ENCODE measurements at places on chromosomes 5 and 9.

DNA sequence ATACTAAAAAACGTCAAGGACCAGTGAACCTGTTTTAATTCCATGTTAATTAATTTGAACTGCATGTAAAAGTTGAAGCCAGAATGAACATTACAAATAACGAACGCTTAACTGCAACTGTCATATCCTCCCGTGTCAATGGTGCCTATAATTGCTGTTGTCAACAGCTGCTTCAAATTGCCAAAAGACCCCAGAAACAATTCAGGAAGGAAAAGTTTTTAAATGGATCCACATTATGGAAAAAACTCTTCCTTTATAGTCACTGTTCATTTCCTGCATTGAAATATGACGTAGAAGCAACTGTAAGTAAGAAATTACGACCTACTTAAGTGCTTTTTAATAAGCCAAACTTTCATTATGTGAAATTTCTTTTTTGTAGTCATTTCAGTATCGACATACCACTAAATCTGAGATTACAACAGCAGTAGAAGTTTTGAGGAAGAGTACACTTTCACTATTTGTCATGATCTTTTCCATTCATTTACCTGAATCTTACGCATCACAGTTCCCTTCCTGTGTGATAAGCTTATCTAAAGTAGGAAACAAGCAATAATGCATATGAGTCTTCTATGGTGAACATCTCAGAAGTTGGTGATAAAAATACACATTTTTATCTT lies 37.8 kb downstream of the MEF2C start:
- DNase-seq = no peak

- DNase-seq = no peak
These were observed 123.1 kb upstream of the ANKRD55 start for GRCh38 chr5:56356121-56356835.

- DNase-seq = no peak
These were observed 297.0 kb downstream of the SH3GL2 start for GRCh38 chr9:17875886-17876285.

DNA sequence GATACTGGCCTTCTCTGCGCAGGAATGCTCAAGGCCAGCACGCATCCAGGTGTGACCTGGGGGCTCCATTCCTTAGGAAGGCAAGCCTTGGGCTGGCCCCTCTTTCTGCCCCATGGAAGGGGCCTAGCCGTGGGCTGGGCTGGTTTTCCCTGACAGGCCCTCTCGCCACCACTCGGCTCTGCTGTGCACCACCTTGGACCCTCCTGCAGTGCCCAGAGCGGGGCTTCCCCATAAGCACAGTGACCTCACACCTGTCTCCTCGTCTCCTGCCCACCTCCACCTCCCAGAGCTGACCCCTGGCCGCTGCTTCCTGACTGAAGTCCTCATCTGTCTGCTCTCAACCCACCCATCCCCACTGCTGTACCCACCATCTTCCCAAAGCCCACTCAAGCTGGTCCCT lies 21.1 kb downstream of the UNC5A start:
- DNase-seq = no peak

DNA sequence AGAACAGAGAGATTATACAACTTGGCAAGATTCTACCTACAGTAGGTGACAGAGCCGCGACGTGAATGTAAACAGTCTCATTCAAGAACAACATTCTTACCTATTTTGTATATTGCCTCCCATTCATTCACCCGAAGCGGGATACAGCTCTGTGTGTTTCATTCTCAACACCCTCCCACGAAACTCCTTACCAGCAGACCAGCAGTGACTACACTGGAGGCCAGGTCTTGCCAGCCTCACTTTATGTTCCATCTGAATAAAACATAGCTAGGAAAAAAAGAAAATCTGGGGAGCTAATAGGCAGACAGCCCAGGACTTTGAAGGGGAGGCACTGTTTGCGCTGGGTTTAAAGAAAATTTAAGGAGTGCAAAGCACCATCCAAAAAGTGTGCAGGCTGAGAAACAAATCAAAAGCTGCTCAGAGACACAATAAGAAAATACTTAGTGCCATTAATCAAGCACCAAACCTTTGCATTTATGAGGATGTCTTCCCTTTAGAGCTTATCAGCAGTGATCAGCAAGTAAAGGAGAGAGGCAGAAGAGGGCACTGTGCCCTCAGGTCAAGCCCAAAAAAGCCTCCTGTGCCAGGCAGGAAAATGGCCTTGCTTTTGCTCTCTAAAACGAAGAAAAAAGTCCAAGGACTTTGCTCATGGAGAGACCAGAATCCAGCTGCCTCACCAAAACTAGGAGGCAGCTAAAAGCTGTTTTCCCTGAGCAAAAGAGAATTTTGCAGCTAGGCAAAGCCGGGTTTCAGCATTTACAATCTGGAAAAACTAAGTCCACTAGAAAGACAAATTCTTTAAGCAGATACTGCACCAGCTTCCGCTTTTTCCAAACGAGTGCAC lies 295.1 kb downstream of the BNC2 start:
- DNase-seq = no peak

DNA sequence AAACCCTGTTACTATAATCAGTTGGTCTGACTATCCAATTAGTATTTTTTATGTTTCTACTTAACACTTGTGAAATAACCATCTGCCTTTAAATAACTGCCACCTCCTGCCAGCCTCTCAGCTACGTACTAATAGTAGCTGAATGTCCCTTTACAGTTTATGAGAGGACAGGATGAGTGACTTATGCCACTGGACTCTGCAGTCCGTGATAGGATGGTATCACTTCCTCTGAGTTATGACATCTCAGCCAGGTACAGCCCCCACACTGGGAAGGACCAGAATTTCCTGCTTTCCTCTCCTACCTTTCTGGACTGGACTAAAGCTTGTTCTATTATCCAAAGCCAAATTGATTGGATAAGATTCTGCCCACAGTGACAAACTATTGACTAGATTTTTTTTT lies 102.9 kb downstream of the ZFAND5 start:
- no peak for DNase-seq

DNA sequence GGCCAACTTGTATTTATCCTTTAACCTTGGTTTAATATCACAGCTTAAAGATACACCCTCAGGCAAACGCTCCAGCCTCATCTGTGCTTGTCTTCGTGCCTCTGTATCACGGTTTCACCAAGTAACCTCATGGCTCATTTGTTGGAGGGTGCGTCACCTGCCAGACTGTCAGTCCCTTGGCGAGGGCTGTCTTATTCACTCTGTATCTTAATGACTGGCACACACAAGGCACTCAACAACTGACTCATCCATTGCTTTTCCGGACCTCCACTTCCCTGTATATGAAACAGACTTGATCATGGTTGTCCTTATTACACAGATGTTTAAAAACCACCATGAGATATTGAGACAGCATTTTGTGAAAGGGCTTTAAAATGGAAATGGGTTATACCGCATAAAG lies 28.0 kb downstream of the LCP2 start:
- no peak for DNase-seq

- no peak for DNase-seq
These were observed 47.6 kb downstream of the THBS4 start for GRCh38 chr5:80082731-80083100.

- no peak for DNase-seq
These were observed 36.6 kb downstream of the CTNNA1 start for GRCh38 chr5:138789771-138790242.

GRCh38 chr9:122389799-122390481 lies 19.1 kb downstream of the PTGS1 start:
- DNase-seq = no peak

DNA sequence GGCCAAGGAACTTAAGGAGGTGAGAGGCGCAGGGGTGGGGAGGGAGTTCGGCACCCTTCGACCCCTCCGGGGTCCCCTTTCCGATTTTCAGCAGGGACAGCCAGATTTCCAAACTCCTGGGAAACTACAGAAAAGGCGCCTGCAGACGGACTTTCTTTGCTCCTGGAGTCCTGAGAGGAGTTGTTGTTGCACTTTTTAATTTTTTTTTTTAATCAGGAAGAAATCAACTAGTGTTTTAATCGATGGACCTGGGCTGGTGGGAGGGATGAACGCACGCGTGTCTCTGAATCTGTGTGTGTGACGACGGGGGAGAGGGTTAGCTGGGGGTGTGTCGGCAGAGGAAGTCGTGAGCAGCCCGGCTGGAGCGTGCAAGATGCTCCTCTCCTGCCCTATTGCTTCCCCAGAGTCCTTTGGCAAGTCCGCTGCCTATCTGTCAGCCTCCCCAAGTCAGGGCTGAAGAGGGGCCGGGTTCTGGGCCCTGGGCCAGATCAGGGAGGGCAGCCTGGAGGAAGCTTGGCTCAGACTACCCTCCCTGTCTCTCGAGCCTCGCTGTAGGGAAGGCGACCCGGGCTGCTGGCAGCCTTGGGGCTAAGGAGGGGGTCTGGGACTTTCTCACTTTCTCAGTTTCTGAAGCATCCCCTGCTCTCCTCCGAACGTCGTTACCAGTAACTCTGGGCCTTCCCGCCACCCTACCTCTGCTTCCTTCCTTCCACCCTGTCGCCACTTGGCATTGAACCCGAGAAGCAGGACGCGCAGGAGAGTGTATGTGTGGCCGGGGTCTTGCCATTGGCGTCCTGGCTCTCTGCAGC lies 731 bp downstream of the PRR16 start:
- DNase-seq = no peak

- no peak for DNase-seq
These were observed 254.2 kb upstream of the SLC24A2 start for GRCh38 chr9:20043035-20043434.

DNA sequence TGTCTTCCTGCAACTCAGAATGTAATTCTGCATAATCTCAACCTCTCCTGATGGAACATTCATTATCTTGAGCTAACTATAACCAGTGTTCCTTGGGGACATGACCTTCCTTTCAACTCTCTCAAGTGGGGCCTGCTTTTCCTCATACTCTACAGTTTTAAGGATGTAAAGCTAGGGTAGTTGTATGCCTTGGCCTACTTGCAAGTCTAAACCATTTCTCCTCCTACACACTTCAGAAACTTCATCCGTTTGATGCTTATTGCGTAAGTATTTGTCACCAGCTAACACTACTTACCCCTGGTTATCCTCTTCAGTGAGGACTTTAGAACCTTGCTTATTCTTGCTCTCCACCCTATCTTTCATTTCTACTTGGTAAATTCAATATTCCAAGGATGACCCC lies 548.9 kb downstream of the HINT1 start:
- no peak for DNase-seq

DNA sequence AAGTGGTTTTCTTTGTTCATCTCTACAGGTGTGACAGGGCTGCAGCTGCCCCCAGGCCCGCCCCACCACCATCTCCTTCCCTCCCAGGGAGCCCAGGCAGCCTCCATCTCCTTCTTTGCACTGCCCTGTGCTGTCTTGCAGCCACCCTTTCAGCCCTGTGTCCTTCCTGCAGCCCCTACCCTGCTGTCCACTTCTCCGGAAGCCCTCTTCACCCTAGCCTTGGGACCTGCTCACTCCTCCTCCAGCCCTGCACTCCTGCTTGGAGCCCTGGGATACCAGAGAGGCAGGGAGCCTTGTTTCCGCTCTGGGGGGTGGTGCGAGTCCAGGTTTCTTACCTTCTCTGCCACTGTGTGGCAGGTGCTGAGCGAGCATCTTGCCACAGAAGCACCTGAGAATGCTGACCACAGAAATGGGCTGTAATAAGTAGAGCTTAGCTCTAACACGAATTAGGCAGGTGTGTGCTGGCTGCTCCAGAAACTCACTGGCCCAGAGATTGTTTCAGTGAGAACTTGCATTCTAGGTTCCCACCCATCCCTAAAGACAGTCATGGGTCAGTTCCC lies 51.3 kb upstream of the GADD45G start:
- DNase-seq = no peak

DNA sequence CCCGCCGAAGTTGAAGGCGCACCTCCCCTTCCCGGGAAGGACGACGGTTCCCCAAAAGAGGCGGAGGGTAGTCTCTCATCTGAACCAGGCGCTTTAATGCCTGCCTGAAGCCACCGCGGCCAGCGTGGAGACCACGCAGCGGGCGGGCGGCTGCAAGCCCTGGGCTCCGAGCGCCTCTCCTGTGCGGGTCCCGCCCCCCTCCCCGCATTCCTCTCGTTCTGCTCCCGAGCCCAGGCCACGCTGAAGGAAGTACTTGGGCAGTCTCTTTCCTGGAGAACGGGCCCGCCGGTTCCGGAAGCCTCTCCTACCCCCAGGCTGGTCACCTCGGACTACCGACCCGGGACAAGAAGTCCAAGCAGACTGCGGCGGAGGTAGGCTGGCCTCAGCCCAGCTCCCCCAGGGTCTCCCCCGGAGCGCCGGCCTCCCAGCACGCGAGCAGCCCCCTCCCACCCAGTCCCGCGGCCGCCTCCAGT lies 571 bp downstream of the PPIC start:
- DNase-seq = no peak

DNA sequence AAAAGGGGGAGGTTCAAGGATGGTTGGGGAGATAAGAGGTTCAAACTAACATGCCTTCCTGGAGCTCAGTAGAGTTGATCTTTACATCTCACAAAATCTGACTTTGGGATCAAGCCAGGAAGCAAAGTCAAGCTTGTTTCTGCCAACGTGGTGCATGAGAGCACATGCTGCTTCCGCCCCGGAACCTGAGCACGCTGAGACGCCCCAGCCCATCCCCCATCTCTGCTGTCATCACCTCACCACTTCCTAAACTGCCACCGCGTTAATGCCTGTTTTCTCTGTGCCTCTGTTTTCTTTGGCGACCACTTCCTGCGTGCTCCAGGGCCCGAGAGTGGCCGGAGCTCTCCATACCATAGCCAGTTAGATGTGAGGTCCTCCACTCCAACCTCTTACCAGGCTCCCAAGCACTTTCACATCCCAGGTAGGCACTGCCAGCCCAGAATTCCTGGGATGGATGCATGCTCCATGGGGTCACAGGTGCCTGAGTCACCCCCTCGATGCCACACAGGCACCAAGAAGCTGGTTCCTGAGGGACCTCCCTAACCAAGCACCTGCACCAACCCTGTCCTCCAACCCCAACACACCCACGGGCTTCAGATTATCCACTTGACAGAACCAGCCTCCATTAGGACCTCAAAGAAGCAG lies 31.2 kb upstream of the AFAP1L1 start:
- no peak for DNase-seq

- no peak for DNase-seq
These were observed 6.2 kb upstream of the SHB start for GRCh38 chr9:38075272-38075671.

DNA sequence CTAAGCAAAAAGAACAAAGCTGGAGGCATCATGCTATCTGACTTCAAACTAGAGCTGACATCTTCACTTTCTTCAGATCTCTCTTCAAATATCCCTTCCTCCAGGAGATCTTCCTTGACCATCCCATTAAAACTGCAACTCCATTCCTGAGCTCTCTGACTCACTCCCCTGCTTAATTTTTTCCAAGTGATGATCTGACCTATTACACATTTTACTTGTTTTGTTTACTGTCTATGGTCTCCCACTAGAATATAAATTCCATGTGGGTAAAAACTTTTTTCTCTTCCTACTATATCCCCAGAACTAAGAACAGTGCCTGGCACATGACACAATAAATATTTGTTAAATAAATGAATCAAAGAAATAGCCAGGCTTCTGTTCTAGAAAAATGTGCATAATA lies 87.5 kb downstream of the SLIT3 start:
- no peak for DNase-seq
